Stimulated activated memory B cell treated with anti-CD40 and anti-IgM and Interleukin-4, amounts not matched to agents 10 μg/mL and 1 μg/mL and 100 μg/mL, for 72 hours (primary cell): ENCODE measurements at places on chromosomes 4 and X.
A peak's percentile ranks its signal among the peaks of the same experiment; 100 is the strongest.

DNA sequence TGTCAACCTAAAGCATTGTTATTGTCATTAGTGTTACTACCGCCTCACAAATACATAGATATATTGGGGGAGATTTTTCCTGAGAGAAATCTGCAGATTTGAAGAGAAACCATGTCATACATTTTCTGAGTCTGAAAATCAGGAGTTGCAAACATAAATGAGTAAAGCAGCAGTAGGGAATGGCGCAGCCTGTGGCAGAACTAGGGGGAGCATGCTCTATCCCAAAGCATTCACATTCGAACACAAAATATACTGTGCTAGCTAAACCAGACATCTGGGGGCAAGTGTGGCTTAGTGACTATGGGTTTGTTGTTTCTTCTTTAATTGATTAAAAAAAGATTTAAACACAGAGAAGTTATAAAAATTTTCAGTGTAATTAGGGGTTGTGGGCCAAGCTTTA lies 83.2 kb downstream of the CPE start:
- no peak for ATAC-seq

GRCh38 chrX:16733013-16733412 lies 13.6 kb downstream of the SYAP1 start:
- no peak for ATAC-seq

DNA sequence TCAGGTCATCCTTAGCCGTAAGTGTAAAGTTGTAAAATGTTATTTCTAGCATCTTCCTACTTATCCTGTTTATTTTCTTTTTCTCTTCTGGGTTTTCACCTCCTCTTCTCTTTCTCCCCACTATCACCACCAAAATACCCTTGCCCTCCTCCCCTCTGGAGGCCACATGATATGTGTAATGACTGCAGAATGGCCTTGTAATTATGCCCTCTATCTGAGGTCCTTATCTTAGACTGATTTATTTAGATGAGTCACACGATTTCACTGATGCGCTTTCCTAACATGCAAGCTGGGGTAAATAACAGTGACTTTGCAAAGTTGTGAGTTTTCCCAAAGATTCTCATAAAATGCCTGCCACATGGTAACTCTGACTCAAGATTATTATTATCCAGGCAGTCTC lies 231.8 kb upstream of the GPRIN3 start:
- ATAC-seq: no peak

- ATAC-seq: no peak
Measured at GRCh38 chr4:39466747-39467146, 7.9 kb downstream of the LIAS start.

- no peak for ATAC-seq
Measured at GRCh38 chr4:181661923-181662322, 581.3 kb upstream of the TENM3 start.

DNA sequence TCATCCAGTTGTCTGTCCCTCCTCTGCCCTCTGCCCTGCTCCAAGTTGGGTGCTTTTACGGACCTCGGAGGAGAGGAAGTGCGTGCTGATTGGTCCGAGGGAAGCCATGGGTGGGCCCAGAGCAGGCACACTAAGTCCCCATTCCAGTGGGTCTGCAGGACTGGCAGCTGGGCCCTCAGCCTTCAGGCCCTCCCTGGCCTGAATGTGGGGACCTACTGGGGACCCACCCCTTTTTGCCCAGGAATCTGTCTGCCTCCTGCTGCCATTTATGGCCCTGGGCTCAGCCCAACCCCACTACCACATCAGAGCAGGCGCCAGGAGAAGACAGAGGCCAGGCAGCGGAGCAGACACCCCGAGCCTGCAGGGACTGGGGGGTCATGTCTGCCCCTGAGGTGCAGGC lies 169.6 kb downstream of the TEX13A start:
- no peak for ATAC-seq

- peak; percentile 14 for ATAC-seq
Measured at GRCh38 chr4:52052475-52052780, 1.3 kb downstream of the SPATA18 start.

GRCh38 chrX:3938587-3938986 lies 225.1 kb upstream of the PRKX start:
- ATAC-seq: no peak

GRCh38 chrX:14420841-14421240 lies 108.5 kb upstream of the GLRA2 start:
- ATAC-seq: no peak

- ATAC-seq: no peak
Measured at GRCh38 chr4:75629239-75629638, 1.1 kb downstream of the CDKL2 start.

GRCh38 chrX:24231641-24232179 lies 82.2 kb downstream of the SUPT20HL2 start:
- ATAC-seq: no peak

GRCh38 chrX:43860646-43861370 lies 21.4 kb downstream of the MAOB start:
- ATAC-seq: no peak

- ATAC-seq: no peak
Measured at GRCh38 chrX:47564438-47565085, 3.6 kb downstream of the ARAF start.

GRCh38 chrX:29824176-29824906 lies 391.0 kb upstream of the MAGEB2 start:
- no peak for ATAC-seq

DNA sequence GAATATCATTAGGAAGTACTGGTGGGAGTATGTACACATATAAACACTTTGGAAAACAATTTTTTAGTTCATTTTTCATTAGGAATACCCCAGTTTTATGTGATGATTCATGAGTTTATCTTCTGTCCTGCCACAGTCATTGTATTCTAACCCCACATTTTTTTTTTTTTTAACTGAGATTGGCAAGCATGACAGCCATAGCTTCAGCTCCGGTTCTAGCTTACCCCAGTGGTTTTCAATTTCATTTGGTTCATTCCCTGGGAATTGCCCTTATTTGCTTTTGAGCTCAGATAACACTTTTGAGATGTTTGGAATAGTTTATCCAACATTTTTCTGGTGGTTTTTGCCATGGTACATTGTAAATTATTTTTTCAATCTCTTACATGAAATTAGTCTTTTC lies 21.0 kb upstream of the FMR1 start:
- no peak for ATAC-seq

GRCh38 chr4:45131020-45131419 lies 404.7 kb upstream of the GNPDA2 start:
- ATAC-seq: no peak

GRCh38 chrX:106397788-106398538 lies 213.8 kb upstream of the RADX start:
- no peak for ATAC-seq

DNA sequence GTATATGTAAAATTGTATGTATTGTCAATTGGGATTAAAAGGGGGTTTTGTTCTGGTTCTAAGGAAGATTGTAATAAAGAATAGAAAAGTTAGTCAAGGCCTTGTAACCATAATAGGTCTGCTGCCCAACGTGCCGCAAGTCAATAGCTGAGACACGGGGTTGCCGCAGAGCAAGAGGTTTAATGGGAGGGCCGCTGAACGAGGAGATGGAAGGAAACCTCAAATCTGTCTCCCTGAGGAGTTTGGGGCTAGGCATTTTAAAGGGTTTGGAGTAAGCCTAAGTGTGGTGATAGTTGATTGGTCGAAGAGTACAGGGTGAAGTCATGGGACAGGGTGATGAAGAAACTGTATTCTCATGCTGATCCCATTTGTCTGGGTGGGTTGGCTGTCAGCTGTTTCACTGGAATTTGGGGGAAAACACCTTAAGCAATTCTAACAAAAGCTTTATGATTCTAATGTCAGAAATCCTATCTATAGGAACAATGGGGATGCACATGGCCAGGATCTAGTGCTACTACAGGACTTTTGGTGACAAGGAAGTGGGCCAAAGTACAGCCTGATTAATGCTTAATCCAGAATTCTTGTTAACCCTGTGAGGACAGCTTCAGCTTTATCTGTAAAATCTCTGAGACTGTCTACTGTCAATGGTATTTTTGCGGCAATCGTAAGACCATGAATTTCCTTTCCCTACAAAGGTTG lies 86.9 kb downstream of the RELL1 start:
- ATAC-seq: no peak

- ATAC-seq: no peak
Measured at GRCh38 chrX:8083286-8083685, 87.8 kb downstream of the VCX2 start.

DNA sequence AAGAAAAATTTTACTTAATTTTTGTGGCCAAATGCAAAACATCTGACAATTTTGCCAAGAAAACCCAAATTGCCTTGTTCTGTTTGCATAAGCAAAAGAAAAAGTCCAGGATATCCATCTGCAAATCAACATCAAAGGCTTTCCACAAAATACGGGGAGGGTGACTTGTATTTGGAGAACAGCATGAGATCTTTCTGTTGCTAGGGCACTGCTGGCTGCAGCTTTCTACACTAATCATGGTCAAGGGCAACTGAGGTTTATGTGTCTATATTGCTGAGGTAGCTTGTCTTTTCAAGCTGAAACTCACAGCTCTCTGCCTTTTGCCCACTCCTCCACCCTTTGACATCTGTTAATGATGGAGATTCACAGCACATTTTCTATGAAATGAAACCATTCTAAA lies 389.1 kb downstream of the NKX6-1 start:
- ATAC-seq: no peak

GRCh38 chrX:84216881-84217280 lies 28.9 kb upstream of the RPS6KA6 start:
- no peak for ATAC-seq

- no peak for ATAC-seq
Measured at GRCh38 chr4:177313263-177313662, 3.6 kb downstream of the NEIL3 start.

DNA sequence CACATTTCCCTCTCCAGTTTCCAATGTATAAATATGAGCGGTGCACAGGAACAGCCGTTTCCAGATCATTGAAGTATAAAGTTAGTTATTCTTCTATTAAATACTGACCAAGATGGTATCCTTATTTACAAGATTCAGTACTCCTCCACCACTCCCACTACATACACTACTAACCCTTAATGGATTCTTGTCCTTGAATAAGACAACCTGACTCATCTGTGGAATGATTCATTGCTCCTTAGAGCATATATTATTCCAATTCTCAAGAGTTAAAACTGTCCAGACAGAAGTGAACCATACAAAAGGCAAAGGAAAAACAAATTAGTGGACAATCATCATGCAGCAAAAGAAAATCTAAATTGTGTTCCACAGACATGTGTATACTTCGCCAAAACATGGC lies 373.3 kb downstream of the IDS start:
- ATAC-seq: no peak

- ATAC-seq: no peak
Measured at GRCh38 chr4:139188648-139189416, 11.8 kb upstream of the ELF2 start.

GRCh38 chr4:82776925-82777542 lies 21.6 kb downstream of the SCD5 start:
- ATAC-seq: no peak

DNA sequence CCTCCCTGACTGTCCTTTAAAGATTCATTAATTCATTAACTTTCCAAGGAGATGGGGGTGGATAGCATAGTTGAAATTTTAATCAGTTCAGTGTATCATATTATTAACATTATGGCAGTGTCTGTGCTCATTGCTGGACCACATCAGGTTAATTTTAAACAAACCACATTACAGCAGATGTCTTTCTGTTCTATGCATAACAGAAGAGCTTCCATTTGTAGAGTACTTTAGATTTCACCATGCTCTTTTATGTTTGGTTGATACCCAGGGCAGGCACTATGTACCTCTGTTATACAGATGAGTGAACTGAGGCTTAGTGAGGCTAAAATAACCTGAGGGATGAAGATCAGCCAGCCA lies 41.1 kb downstream of the AFF2 start:
- ATAC-seq: no peak

DNA sequence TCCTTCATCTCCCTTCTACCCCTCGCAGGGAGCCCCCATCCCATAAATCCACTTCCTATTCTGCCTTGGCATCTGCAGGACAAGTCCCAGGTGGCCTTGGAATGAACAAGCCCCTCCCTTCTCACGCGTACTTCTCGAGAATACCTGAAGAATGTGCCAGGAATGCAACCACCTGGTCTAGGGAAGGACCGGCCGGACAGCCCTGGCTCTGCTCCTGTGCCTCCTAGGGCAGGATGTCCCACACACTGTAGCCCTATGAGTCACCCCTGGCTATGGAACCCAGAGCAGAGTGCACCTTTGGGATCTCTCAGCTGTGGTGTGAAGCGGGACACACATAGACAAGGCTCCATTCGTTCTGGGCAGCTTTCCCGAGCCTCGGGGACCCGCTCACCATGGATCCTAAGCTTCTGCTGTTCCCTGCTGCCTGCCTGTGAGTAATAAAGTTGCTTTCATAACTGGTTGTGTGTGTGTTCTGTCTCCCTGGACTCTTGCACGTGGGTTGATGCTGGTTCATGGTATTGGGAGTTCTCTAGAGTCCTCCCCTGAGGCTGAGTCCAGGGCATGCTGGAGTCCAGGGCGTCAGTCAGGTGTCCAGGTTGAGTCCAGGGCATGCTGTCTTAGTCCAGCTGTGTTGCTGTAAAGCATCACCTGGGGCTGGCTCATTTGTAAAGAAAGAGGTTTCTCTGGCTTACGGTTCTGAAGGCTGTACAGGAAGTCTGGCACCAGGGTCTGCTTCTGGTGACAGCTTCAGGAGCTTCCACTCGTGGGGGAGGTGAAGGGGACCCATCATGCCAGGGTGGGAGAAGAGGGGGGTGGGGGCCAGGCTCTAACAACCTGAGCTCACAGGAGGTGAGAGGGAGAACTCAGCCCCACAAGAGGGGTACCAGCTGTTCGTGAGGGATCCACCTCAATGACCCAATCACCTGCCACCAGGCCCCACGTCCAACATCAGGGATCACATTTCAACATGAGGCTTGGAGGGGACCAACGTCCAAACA lies 7.4 kb upstream of the PDE6B start:
- no peak for ATAC-seq

GRCh38 chr4:177301126-177301639 lies 8.5 kb upstream of the NEIL3 start:
- no peak for ATAC-seq

DNA sequence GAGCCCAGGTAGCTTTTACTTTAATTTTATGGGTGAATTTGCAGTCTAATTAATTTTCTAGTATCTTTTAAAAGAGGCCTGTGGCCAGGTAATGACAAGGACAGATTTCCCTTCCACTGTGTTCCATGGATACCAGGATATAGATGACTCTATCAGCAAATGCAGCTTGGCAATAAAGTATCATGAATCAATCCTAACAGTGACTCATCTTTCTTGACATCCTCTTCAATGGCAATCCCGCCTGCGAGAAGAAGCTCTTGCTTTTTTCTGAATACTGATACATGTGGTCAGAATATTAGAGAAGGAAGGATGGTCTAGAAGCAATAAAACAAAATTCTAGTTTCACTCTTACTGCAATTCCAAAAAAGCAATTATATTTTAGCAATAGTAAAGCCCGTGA lies 267.8 kb downstream of the DTHD1 start:
- ATAC-seq: no peak

DNA sequence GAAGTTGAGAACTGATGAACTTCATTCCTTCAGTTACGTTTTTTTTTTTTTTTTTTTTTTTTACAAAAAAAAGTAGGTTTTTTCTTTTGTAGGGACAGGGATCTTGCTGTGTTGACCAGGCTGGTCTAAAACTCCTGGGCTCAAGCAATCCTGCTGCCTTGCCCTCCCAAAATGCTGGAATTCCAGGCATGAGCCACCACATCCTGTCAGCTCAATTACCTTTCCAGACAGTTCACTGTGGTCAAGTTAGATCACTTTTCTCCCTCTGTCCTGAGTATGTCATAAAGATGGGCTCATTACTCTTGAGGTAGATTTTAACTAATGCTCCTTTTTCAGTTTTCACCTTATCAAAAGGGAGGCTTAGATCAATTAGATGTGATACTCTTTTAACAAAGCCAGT lies 10.8 kb upstream of the NR3C2 start:
- ATAC-seq: no peak

GRCh38 chr4:81736324-81736723 lies 264.6 kb upstream of the RASGEF1B start:
- no peak for ATAC-seq
